ENCODE measurements at places on chromosomes 16 and 17.

- no peak for DNase-seq
Measured at GRCh38 chr16:88655053-88655732, 4.3 kb upstream of the CYBA start.

DNA sequence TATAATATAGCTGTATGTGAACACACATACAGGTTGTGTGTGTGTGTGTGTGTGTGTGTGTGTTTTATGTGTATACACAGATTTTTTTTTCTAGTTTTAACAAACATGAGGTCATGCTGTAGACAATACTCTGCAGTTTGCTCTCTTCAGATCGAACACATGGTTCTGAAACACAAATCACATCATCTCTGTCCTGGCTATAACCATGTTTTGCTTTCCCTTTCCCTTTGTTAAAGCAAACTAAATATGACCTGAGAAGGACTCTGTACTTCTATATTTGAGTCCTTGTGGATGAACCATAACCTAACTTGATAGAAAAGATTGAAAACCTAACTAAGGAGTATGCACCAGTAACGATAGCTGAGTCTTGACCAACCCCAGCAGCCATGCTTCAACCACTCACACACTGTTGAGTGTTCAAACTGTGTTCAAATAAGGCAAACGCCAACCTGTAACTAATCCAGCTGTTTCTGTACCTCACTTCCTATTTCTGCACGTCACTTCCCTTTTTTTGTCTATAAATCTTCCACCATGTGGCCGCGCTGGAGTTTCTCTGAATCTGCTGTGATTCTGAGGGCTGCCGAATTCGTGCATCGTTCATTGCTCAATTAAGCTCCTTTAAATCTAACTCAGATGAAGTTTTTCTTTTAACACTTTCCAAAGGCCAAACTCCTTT lies 303.8 kb downstream of the HS3ST3B1 start:
- DNase-seq, result no peak

DNA sequence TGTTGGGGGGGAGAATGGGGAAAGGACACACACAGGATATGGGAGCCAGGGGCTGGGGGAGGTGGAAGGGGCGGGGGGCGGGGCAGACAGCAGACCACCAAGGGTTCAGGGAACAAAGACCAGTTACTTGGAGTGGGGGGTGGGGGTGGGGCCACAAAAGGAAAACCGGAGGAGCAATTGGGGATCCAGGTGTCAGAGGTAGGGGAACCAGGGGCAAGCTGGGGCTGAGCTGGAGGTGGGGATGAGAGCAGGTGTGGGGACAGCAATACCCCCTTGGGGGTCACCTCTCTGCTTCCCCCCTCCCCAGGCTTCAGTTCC lies 1.4 kb upstream of the ORAI3 start:
- DNase-seq, result no peak

DNA sequence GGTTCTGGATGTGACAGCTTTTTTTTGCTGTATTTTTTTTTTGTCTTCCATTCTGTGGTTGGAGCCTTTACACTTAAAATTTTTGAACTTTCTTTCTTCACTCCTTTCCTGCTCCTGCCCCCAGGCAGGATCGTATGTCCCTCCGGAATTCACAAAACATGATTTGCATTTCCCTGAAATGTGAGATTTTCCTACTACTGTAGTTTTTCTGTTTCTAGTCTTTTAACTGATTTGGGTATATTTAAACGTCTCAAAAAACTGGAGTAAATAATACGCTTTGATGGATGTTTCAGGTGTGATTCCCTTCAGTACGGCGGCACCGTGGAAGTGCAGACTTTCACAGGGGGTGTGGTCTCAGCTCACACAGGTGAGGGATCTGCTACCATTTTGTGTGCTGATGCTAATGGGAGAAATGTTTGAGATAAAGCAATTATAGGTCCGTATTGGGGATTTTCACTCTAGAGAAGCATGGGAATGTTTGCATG lies 686 bp downstream of the SRCAP start:
- no peak for DNase-seq

GRCh38 chr17:82734987-82735866 lies at the start of gene FN3K:
Gene FN3K, plus strand, starts transcription at chr17:82735615. Its CDS starts 22 bp downstream, at chr17:82735637.
- DNase-seq, result no peak

GRCh38 chr16:25771812-25772568 lies 80.2 kb downstream of the HS3ST4 start:
- DNase-seq, result no peak

DNA sequence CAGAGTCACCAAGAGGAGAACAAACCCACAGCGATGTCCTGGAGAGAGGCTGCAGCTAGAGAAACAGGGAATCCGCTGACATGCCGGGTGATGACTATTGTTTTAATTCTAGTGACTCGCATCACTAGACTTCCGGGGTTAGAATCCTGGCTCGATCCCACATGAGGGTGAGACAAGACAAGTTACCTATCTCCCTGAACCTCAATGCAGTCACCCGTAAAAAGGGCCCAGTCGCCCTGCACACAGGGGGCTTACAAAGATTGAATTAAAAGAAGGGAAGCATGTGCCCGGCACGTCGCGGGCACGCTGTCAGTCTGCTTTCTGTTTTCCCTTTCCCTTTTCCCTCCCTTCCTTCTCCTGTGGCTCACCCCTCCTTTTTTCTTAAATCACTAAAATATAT lies 212.9 kb upstream of the FOXF1 start:
- DNase-seq, result no peak

All from activated B cell treated with CpG ODN at 0.5 μM for 24 hours (primary cell).